Neural progenitor cell (in vitro differentiated cells): ENCODE measurements at places on chromosomes 11 and 22.

GRCh38 chr22:24093855-24094254, 82.8 kb downstream of the CABIN1 start:
- H3K27me3 ChIP-seq = no peaks in the 10 kb centered on the region
- H3K36me3 ChIP-seq = no peaks in the 10 kb centered on the region
- no peak for DNase-seq
- H3K27ac ChIP-seq = no peak overlapping the region
- H3K4me3 ChIP-seq = no peak overlapping the region

- peaks cover 56% of the 10 kb centered on the region for H3K4me1 ChIP-seq
- no peaks in the 10 kb centered on the region for H3K36me3 ChIP-seq
- no peak for DNase-seq
- H3K27me3 ChIP-seq = no peaks in the 10 kb centered on the region
These were observed 315.9 kb downstream of the CADM1 start for GRCh38 chr11:115188188-115188897.

DNA sequence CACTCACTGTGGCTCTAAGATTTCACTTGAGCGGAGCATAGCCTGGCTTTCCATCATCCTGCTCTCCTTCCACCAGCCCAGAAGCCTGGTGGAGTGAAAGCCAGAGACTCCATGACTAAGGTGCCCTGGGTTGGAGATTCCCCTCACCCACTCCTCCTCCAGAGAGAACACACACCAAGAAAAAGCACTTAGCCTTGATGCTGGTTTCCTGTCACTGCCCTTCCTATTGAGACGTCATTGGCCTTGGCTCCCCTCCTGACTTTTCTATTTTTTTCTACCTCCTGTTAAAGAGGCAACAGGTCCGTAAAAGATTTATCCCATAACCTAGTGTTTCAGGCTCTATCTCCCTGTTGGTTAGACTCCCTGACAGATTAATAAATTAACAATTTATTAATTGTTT, 38.5 kb upstream of the APLNR start:
- no peak overlapping the region for H3K4me3 ChIP-seq
- no peaks in the 10 kb centered on the region for H3K36me3 ChIP-seq
- H3K27ac ChIP-seq = no peak overlapping the region
- H3K27me3 ChIP-seq = peaks cover 11% of the 10 kb centered on the region
- no peak for DNase-seq
- peaks cover 4% of the 10 kb centered on the region for H3K4me1 ChIP-seq

GRCh38 chr11:121291896-121292494, 576 bp upstream of the SC5D start:
- H3K4me1 ChIP-seq = peaks cover 32% of the 10 kb centered on the region
- H3K27me3 ChIP-seq = no peaks in the 10 kb centered on the region
- no peak for DNase-seq
- H3K4me3 ChIP-seq = peak overlapping the region; percentile 64

- no peak overlapping the region for H3K27ac ChIP-seq
- no peaks in the 10 kb centered on the region for H3K36me3 ChIP-seq
- peaks cover 22% of the 10 kb centered on the region for H3K4me1 ChIP-seq
- no peaks in the 10 kb centered on the region for H3K27me3 ChIP-seq
These were observed 21.9 kb upstream of the MICAL2 start for GRCh38 chr11:12088531-12088930.

DNA sequence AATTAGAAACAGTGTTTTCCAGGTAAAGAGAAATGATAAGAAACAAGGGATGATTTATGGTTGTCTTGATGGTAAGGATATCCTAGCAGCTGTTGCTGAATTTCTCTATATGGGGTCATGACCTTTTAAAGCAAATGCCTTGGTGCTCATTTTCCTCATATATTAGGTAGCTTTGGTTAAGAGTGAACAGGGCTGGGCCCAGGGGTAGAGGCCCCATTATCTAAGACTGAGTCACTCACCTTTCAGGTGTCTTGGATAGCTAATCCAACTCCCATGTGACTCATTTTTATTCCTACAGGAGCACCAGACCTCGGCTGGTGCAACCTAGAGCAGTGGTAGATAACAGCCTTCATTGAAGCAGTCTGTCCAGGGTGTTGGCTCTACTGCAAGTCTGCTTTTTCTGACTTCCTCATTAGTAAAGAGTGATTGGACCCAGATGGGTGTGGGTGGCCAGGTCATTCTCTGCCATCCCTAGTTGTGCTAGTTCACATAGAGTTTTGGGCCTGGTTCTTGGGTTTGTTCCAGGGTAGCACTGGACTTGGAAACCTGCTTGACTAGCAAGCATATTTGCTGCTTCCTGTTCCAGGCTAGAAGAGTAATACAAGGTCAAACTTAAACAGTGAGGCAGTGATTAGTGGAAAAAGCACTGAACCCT, 37.4 kb downstream of the CTNND1 start:
- no peak overlapping the region for H3K4me3 ChIP-seq
- H3K4me1 ChIP-seq = peaks cover 4% of the 10 kb centered on the region
- no peaks in the 10 kb centered on the region for H3K27me3 ChIP-seq
- H3K27ac ChIP-seq = peak overlapping the region; percentile 53

GRCh38 chr22:49310354-49310753, 517.3 kb downstream of the BRD1 start:
- no peaks in the 10 kb centered on the region for H3K36me3 ChIP-seq
- no peak for DNase-seq
- peaks cover 11% of the 10 kb centered on the region for H3K27me3 ChIP-seq
- H3K4me1 ChIP-seq = no peaks in the 10 kb centered on the region
- H3K27ac ChIP-seq = no peak overlapping the region

DNA sequence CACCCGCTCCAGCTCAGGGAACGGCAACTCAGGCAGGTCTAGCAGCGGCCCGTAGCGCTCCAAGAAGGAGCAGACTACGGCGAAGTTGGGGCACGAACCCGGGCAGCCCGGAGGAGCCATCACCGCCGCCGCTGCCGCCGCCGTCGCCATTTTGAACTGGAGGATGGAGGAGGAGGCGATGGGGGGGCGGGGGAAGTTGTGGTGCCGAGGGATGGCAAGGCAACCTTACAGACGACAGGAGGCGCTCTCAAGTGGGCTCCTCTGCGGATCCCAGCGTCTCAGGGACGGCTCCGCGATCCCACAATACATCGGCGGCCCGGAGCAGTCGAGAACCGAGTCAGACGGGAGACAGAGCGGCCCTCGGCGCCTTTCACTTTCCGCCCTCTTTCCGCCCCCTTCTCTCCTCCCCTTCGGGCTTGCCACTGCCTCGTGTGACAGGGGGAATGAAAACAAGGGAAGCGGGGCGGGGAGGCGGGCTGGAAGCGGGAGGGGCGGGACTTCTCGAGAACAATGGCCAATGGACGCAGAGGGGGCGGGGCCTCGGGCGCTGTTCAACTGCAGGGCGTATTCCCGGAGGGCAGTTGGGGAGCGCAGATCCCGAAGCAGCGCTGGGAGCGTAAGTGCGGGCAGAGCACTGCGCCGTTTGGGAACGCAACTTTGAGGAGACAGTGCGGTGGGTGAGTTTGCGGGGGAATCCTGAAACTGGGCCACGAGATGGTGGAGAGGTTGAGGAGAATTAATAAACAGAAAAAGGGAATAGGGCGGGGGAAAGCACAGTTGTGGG, at the start of the genes AAMDC and RSF1:
AAMDC (plus strand) TSS at position 580 of the 784 bp plus-strand sequence. CDS start 21,353 bp downstream, outside the sequence.
RSF1 (minus strand) TSS at position 158 of the 784 bp plus-strand sequence; CDS start at position 150, 8 bp downstream.
- H3K4me1 ChIP-seq = peaks cover 22% of the 10 kb centered on the region
- H3K27ac ChIP-seq = peak within 1 kb of the TSS; percentile 95
- H3K4me3 ChIP-seq = peak within 1 kb of the TSS; percentile 100
- no peaks in the 10 kb centered on the region for H3K27me3 ChIP-seq
- no peaks in the 10 kb centered on the region for H3K36me3 ChIP-seq

GRCh38 chr11:134995741-134996140, 583.7 kb upstream of the B3GAT1 start:
- H3K4me3 ChIP-seq = no peak overlapping the region
- no peak overlapping the region for H3K27ac ChIP-seq
- H3K36me3 ChIP-seq = no peaks in the 10 kb centered on the region

DNA sequence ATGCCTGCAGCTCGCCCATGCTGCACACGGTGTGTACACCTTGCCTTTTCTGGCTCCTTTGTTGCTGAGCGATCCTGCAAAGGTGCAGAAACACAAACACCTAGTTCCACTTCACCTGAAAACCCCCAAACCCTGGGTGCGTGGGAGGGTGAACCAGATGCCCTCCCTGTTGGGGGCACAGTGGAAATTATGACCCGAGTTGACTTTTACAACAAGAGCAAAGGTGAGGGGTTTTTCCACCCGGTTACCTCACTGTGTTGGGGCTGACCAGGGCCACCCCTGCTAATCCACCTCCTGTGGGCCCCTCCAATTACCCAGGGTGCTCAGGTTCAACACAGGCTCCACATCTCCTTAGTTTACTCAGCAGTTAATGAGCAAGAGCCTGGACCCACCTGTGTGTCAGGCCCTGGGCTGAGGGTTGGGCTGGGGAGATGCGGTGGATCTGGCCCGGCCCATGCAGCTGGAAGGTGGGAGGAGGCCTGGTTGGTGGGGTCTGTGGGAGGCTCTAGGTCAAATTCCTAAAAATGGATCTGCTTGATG, 42.1 kb downstream of the LRRC32 start:
- no peak for DNase-seq
- no peak overlapping the region for H3K27ac ChIP-seq
- no peaks in the 10 kb centered on the region for H3K36me3 ChIP-seq
- no peaks in the 10 kb centered on the region for H3K4me1 ChIP-seq
- no peak overlapping the region for H3K4me3 ChIP-seq
